ENCODE measurements at places on chromosomes 4 and X.

DNA sequence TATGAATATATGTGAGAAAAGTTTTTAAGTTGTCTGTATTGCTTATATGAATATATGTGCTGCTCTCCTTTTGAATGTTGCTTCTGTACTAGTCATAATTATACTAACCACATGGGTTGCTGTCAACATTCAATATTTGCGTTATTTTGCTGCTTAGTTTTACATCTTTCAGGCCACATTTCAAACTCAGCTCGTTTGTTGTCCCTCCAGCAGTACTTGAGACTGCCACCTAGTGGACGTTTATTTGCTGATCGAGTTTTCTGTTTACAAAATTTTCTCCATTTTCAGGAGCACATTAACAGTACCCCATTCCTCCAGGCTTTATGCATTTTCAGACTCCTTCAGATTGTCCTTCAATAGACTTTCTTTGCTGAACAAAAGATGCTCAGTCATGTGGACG, 75.8 kb downstream of the NUDT11 start:
- peak; percentile 5 for DNase-seq

DNA sequence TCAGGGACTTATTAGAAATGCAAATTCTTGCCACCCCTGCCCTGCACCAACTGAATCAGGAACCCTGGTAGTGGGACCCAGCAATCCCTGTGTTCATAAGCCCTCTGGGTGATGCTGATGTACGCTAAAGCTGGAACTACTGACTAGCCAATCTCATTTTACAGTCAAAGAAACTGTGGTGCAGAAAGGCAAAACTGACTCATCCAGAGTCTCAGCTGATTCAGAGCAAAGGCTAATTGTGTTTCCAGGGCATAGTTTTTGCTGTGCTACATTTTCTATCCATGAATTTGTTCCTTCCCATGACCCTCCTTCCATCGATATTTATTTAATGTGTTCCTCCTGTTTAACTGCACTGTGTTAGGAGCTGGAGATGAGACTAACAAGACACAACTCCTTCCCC, 207.5 kb downstream of the REPS2 start:
- DNase-seq = no peak

DNA sequence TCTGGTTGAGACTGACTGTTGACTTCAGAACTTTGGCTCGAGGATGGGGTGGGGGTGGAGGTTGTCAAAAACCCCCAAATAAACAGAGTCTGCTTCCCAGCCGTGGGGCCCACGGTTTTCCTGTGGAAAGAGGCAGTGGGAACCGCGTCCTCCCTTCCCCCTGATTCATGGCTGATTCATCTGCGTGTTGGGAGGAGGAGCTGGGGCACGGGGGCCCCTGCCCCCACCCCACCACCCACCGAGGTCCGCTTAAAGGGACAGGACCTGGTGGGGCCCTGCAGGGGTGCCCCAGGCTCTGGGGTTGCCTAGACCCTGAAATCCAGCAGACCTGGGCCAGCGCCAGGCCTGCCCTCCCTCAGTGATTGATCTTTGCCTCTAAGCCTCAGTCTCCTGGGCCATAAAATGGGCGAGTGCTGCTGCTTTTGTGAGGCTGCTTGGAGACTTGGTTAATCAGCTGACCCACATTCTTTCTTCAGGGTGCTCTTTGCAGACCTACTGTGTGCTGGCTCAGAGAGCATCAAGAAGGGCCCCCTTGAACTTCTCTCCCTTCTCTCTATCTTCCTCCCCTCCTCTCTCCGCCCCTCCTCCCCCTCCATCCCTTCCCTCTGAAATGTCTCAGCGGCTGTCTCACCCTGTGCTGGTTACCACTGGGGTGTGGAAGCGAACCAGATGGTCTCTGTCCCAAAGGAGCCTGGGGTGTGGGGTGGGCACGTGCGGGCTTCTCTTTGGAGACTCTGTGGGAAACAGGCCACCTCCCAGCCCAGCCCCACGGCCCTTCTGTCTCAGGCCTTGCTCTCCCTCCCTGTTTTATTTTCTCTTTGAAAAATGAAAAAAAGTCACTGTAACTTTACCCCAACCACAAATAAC, 9.1 kb downstream of the HTRA3 start:
- peak; percentile 92 for DNase-seq

DNA sequence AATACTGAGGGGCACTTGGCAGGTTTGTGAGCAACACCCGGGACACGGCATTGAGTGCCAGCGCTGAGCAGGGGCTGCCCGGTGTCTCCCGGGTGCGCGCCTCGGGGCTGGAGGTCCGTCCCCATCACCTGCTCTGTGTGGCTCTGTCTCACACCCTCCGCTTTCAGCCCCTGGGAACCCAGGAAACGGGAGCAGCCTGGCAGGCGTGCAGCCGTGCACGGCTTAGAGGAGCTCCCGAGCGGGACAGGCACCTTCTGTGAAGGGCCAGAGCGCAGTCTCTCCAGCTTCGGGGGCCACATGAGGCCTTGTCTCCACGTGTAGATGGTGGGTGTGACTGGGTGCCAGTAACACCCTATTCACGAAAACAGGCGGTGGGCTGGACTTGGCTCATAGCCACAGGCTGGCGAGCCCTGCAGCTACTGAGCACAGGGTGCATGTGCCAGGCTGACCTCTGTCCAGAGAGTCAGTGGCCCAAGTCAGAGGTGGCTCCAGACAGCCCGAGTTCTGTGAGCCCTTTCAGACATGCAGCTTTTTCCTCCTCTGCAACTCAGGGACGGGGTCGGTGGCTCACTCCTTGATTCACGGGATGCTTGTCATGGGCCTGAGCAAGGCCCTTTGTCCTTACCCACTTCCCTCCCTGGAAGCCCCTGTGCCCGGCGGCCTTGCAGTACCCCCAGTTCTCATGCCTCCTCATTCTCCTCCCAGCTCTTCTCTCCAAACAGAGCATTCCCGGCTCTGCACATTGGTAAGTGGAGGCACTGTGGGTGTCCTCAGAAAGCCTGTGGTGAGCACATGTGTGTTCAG, 23.5 kb downstream of the UVSSA start:
- no peak for DNase-seq

GRCh38 chr4:189835505-189835904, 105.2 kb upstream of the FRG1 start:
- DNase-seq = no peak

DNA sequence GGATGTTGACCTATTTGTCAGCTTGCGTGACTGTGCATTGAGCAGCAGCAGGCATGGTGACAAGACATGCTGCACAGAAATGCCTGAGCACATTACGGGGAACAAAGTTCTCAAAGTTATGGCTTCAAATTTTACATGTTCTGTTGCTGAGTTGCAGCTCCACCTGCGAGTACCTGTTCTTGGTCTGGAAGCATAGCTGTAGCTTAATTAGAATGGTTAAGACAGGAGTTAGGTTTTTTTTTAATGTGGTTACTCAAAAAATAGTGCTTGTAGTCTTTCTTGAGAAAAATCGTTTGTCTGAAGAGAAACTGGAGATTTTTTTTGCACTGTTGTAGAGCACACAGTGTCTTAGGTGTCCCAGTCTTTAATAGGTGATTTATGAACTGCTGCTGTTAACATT, 38.8 kb upstream of the GNPDA2 start:
- DNase-seq = no peak

GRCh38 chrX:119763181-119763580, 4.8 kb downstream of the SOWAHD start:
- DNase-seq = peak; percentile 74

- no peak for DNase-seq
Measured at GRCh38 chr4:83195269-83195668, 80.7 kb upstream of the PLAC8 start.

GRCh38 chrX:154308108-154308946, 12.7 kb downstream of the TKTL1 start:
- DNase-seq = no peak

DNA sequence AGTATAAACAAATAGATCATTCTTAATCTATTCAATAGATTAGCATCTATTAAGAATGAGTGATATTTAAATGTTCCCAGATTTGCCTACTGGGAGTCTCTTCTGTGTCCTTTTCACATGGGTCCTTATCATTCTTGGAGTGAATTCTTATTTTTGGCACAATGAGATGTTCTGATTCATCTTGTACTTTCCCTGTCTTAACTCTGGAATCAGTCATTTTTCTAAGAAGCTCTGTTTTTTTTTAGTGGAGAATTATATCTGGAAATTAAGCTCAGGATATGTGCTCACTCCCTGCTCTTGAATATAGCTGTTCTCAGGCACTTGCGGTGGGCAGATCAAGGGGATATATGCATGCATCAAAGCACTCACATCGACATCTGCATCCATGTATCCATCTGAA, 625.3 kb upstream of the HS3ST1 start:
- no peak for DNase-seq

- no peak for DNase-seq
Measured at GRCh38 chr4:107304699-107305286, 268.7 kb upstream of the DKK2 start.

DNA sequence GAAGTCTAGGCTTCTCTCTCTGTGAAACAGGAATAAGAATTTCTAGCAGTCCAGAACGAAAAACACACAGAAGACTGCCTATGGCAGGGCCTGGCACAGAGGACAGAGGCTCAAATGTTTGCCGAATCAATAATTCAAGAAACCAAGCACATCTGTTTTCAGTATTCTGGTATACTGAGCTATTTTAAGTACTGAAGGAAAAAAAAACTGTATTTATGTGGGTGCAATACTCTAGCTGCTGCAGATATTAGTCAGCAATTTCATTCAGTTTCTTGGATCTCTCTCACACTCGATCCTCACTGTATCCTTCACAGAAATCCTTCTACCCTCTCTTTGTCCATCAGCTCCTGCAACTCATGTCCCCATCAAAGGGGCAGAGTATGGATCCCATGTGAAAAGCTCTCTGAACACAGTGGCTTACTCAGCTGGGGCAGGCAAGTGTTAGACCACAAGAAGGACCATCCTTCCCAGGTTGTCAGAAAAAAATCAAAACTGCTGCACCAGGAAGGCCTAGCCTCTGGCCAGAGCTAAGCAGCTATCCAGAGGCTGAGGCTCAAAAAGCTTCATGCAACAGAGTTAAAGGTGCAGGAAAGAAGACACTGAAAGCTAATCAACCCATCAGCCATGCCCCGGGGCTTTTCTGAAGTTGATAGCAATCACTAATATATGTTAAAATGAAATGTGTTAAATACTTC, 9.1 kb upstream of the USO1 start:
- no peak for DNase-seq

DNA sequence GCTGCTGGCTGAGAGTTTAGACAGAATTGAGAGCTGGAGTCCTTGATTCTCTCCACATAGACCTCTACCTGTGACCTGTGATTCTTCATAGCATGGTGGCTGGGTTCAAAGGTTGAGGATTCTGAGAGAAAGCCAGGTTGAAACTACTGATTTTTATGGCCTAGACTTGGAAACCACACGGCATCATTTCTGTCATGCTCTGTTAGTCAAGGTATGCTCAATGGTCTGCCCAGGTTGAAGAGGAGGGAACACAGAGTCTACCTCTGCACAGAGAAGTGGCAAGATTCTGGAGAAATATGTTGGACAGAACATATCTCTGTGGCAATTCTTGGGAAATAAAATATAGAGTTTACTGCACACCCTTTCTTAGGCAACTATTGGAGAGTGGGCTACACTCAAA, 57.2 kb upstream of the CXorf66 start:
- DNase-seq = no peak

DNA sequence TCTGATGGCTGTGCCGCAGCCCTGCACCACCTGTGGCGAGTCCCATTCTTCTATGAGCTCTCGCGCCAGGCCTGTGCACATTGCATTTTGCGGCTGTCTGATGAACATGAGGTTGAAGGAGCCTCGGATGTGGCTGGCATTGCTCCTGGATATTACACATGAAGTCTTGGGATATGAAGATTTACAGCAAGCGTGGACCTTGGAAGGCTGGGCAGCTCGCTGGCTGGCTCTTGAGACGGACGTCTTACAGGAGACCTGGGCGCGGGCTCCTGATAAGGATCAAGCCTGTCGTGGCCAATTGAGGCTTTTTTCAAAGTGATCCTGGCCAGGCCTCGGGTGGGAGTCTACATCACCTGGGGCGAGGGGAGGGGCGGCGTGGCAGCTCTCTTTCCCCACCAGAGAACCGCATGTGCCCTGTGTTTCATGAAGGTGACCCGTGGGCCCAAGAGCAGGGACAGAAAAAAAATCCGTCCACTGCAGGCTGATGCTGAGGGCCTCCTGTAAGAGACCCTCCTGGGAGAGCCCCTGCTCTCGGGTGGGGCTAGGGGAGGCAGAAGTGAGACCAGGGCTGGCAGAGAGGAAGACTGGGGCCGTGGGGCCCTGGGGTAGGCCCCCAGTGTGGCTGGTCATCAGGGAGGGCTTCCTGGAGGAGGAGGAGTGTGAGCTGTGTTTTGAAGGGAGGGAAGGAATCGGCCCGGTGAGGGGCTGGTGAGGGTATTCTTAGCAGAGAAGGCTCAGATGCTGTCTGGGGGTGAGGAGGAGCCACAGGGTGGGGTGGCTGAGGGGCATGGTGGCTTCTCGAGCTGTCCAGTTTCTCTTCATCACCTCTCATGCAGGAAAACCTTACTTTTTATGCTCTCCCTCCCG, 23.6 kb downstream of the CPZ start:
- no peak for DNase-seq

DNA sequence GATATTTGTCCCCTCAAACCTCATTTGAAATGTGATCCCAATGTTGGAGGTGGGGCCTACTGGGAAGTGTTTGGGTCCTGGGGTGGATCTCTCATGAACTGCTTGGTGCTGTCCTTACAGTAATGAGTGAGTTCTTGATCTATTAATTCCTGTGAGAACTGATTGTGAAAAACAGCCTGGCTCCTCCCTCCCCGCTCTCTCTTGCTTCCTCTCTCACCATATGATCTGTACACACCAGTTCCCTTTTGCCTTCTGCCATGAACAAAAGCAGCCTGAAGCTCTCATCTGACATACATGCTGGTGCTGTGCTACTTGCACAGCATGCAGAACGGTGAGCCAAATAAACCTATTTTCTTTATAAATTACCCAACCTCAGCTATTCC, 11.2 kb upstream of the YIPF7 start:
- DNase-seq = no peak

DNA sequence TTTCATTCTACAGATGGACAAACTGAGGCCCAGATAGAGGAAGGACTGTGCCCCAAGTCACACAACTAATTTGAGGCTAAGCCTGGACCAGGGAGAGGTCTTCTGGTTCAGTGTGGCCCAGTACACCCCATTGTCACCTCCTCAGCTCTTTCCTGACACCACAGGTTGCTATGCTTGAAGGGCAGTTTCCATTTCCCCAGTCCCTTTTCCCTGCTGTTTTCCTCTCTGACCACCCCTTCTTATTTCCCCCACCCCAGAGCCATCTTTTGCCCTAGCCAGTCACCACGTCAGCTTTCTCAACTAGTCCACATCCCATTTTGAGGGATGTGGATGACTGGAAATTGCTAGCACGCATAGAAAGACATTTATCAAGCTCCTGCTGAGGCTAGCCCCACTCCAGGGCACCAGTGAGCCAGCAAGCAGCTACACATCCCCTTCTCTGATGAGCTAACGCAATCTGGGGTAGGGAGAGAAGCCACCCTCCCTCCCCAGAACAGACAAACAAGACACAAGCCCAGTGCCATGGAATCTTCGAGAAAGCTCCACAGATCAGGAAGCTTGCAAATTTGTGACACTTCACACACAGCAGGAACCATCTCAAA, 1.3 kb downstream of the GABRE start:
- no peak for DNase-seq

- no peak for DNase-seq
Measured at GRCh38 chr4:160091631-160092030, 988.8 kb downstream of the RAPGEF2 start.

GRCh38 chr4:113064244-113064643, 14.8 kb downstream of the ANK2 start:
- no peak for DNase-seq

Measured in fibroblast of skin of left biceps (primary cell).